Stimulated activated CD8-positive, alpha-beta memory T cell treated with anti-CD3 and anti-CD28 coated beads, Interleukin-4, amount 100 ng/mL, for 1 hour (primary cell): ENCODE measurements at places on chromosomes 1 and 21.

DNA sequence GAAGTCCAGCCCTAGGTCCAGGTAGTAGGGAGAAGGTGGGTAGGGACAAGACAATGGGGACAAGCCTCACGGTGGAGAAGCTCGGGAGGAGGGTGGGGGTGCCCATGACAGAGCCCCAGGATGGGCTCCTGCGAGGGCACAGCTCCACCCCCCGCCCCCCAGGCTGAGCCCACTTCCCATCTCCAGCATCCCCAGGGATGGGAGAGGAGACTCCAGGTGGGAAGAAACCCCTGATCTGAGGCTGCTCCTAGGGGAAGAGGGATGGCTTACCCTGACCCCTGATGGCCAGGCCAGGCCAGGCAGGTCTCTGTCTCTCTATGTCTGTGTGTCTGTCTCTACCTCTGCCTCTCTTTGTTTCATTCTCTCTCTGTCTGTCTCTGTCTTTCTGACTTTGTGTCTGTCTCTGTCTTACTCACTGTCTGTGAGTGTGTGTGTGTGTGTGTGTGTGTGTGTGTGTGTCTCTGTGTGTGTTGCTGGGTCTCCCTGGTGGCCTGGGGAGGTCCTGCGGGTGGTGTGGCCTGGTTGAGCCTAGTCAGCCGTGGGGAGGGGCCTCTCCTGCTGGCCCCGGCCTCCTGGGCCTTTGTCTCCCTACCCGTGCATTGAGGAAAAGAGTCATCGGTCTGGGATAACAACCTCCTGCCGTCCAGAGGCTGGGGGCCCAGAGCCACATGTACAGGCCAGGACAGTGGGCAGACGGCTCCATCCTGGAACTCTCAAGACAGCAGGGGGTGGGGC, 45.7 kb downstream of the WNT9A start:
- DNase-seq: no peak

- DNase-seq: no peak
These were observed 14.4 kb downstream of the NOC2L start for GRCh38 chr1:944341-945325.

DNA sequence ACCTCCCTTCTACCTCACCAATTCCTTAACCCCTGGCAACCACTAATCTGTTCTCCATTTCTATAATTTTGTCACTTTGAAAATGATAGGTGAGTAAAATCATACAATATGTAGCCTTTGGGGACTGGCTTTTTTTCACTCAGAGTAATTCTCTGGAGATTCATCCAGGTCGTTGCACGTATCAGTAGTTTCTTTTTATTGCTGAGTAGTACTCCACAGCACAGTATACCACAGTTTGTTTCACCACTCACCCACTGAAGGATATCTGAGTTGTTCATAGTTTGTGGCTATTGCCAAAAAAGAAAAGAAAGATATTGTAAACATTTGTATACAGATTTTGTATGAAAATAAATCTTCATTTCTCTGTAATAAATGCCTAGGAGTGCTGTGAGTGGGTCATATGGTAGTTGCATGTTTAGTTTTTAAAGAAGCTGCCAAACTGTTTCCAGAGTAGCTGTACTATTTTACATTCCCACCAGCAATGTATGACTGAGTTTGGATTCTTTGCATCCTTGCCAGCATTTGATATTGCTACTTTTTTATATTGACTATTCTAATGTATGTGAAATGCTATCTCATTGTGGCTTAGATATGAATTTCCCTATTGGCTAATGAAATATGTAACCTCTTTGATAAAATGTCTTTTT, 3.7 kb downstream of the CHD1L start:
- DNase-seq: no peak

GRCh38 chr1:160432371-160432786, 32.0 kb downstream of the VANGL2 start:
- no peak for DNase-seq

GRCh38 chr1:157156058-157156541, 17.9 kb upstream of the ETV3 start:
- peak; percentile 55 for DNase-seq

- DNase-seq: no peak
These were observed 14.1 kb upstream of the NCMAP start for GRCh38 chr1:24541711-24542346.

DNA sequence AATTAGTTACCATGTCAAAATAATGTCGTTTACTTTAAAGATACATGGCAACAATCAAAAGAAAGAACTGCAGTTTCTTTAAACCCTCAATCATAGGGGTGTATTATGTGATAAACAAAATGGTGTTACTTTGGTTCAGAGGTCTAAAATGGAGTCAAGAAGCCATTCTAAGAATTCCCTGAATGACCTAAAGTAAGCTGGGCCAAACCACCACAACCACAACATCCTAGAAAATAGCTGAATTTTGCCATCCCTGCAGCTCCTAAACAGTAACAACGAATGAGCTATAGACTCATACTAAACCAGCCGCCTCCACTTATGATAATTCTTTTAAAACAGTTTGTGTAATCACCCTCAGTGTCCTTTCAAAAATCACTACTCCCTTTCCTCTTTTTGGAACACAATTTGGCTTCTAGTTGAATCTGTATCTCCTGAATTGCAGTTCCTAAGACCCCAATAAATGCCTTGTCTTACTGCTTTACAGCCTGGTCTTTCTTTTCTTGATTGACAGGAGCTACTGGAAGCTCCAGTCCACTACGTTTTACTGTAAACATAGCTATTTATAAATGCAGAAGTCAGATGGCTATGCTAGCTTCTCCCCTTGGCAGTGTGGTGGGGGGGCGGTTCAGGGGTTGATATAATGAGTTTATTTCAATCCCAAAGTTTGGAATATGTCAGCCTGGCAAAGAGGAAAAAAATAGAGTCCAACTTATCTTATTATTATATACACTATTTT, 84.3 kb downstream of the PLPPR4 start:
- DNase-seq: no peak

DNA sequence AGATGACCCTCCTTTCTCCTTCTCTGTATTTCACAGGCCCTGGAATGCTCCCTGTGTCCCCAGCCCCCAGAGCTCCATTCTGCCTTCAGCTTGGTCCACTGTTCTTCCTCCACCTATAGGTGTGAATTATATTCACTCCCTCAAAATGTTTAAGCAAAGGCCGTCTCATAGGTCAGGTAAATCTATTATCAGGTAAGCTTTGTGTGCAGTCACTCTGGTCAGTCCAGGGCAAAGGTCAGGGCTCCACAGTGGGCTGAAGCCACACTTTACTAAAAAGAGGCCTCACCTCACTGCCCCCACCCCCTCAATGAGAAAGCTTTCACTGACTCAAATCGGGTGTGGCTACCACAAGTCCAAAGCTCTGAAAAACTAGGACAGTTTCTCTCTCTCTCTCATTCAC, 65.9 kb downstream of the DNTTIP2 start:
- DNase-seq: no peak

- no peak for DNase-seq
These were observed 41.3 kb upstream of the TACSTD2 start for GRCh38 chr1:58618303-58618702.

GRCh38 chr21:29436143-29436542, 137.4 kb downstream of the BACH1 start:
- no peak for DNase-seq

DNA sequence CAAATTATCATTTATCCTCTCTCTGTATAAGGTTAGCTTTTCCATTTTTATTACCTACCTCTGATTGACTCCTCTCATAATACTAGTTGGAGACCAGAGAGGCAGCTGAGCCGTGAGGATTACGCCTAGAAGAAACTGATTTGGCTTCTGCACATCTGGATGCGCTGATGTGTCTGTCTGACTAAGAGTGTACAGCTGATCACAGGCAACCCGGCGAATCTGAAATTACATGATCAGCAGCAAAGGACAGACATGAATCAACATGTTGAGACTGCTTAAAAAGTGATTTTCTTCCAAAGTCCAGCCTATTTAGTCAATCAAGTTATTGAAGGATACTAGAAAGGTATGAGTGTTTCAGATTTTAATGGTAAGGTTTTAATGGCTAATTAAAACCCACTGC, 81.2 kb downstream of the PCSK9 start:
- DNase-seq: no peak

DNA sequence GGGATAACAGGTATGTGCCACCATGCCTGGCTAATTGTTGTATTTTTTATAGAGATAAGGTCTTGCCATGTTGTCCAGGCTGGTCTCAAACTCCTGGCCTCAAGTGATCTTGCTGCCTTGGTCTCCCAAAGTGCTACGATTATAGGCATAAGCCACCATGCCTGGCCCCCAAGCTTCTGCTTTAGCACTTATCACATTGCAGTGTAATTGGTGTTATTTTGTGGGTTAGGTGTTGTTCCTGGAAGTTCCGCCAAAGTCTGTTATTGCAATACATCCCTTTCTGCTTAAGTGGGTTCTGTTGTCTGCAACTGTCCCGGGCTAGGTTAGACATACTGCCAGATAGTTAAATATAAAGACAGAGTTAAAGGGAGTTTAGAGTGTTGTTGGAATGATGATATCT, 3.4 kb downstream of the ZCCHC17 start:
- no peak for DNase-seq

DNA sequence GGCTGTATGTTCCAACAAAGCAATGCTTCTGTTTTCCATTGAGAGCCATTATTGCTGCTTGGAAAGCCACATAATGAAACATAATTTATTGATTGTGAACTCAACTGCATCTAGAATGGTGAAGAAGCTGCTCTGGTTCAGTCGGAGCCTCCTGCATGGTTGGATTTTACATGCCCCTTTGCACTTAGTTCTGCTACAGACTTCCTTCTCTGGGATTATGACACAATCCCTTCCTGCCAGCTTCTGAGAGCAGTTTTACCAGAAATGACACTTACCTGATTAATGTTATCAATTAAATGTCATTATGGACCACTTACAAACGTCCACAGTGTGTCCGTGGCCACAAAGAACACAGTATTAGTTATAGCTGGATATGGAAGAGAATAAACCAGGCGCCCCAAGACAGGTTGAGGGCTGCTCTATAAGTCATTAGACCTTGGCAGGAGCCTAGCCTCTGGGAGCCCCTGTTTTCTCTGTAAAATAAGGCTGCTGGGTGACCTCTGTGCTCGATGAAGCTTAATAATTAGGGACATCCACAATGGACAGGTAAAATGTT, 7.0 kb upstream of the CD58 start:
- DNase-seq: no peak

GRCh38 chr1:96234299-96234698, 487.3 kb upstream of the PTBP2 start:
- no peak for DNase-seq

DNA sequence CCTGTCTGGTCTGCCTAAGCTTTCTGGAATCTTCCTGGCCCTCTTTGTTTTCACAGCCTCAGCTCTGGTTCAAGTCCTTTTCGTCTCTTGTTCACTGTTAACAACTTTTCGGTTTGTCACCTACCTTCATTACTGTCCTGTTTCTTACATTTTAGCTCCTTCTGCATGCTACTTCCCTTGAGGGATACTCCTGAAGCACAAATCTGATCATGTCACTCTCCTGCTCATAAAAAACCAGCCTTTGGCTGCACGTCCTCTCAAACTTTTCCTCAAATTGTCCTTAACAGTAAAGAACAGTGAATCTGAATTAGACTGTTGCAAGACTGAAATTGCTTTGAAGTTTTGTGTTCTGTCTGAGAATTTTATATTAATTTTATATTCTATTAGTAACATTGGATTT, 3.3 kb downstream of the RAVER2 start:
- no peak for DNase-seq

GRCh38 chr1:8889103-8889846, 10.8 kb upstream of the ENO1 start:
- DNase-seq: no peak

DNA sequence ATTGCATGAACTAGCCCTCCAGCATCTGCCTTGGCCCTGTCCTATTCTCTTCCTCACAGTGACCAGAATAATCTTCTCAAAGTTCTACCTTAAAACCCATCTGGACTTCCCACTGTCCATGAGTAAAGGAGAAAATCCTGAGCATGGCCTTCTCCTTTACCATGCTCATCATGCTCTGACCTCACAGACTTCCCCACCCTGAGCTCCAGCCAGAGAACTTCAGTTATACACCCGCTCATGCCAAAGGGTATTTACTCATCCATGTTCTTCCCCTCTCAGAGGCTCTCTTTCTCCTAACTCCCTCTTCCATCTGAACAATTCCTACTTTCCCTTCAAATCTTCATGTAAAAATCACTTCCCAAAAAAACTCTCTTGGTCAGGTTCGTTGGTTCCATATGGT, 188.4 kb downstream of the SETD4 start:
- no peak for DNase-seq

DNA sequence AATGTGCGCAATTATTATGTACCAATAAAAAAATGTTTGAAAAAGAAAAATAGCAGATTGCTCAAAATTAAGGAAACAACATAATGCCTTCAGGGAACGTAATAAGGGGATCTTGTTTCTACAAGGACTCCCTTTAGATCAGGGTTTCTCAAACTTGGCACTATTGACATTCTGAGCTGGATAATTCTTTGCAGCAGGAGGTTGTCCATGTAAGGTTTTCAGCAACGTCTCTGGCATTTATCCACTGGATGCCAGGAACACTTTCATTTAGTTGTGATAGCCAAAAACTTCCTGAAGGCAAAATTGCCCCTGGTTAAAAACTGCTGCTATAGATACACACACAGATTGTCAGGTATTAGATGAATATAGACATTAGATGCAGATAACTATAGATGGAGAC, 666.7 kb upstream of the ADAMTS5 start:
- no peak for DNase-seq

- no peak for DNase-seq
These were observed 66.1 kb downstream of the UBE2U start for GRCh38 chr1:64269558-64269884.

GRCh38 chr1:16127676-16128337, 28.1 kb downstream of the EPHA2 start:
- no peak for DNase-seq

- no peak for DNase-seq
These were observed 14.7 kb downstream of the HYI start for GRCh38 chr1:43438953-43439581.

DNA sequence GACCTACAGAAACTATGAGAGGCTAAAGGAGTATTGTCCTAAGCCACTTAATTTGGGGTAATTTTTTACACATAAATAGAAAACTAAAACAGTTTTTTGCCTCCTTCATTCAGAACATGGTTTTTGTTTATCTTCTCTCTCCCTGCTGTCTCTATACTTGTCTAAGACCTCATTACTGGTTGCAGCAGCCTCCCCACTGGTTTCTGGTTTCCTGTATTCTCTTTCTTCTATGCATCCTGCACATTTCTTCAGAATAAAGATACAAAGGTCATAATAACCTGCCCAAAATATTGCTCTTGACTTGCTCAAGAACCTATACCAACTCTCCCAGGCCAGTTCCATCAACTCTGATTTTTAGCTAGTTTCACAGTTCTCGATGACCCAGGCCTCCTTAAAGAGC, 19.8 kb upstream of the BOLA1 start:
- DNase-seq: no peak

GRCh38 chr1:218383051-218383450, 37.9 kb downstream of the TGFB2 start:
- no peak for DNase-seq

- DNase-seq: no peak
These were observed 352.4 kb downstream of the LTN1 start for GRCh38 chr21:28640326-28640725.

GRCh38 chr1:182246783-182247182, 144.8 kb downstream of the GLUL start:
- no peak for DNase-seq

- no peak for DNase-seq
These were observed 256.9 kb downstream of the GPATCH2 start for GRCh38 chr1:217373761-217374701.
